ENCODE measurements at places on chromosomes 6 and 20. TPM values are rescaled to one million over a fixed set of nuclear protein-coding genes. Genes with fewer than 3 reads are reported as not detected.

The HAO1 gene
- total RNA-seq: not detected

DNA sequence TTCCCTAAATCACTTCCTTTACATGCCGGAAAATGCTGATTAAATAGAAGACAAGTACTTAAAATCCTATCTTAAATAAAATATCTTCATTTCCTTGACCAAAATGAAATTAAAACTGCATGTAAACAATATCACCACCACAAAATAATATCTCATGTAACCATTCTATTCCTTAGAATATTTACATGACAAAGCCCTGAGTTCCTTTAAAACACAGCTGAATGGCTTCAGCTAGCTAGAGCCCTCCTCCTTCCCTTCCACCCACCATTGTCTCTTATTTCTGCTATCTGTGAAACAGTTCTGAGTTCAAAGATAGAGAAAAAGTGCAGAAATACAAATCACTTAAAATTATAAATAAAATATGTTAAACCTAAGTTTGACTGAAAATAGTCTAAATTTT is 103.1 kb downstream of the HIVEP2 start:
- DNase-seq: no peak

GRCh38 chr20:10033905-10034650 is 709 bp upstream of the ANKEF1 start:
- no peak for DNase-seq

DNA sequence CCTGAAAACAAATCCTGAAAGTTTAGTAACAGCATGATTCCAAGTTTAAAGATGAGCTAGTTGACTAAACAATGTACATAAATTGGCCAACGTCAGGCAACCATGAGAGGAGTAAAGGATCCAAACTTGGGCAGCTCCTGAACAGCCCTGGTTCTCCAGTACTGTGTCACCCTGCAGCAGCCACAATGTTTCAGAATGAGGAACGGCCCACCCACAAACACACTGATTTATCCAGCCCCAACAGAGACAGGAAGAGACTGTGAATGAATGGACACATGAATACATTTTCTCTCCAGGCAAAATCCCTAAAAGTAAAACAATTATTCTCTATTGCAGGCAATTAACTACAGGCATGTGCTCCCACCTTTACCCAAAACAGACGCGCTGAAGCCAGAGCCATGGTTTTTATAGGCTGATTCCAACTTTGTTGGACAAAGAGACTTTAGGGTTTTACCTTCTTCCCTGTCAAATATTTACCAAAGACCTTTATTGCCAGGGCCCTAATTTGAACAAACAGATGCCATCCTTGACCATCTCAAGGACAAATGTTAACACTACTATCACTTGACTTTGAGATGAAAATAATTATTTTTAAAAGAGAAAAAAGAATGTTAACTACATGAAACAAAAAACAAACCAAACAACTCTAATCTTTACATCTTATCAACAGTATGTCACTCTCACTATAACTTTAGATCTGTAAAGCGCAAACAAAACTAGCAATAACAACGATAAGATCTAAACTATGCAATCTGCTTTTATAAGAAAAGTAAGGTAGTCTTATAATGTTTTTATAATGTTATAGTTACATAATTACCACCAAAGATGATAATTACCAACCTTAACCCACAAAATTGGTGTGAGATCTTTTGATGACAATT is 22.9 kb downstream of the CNKSR3 start:
- no peak for DNase-seq

DNA sequence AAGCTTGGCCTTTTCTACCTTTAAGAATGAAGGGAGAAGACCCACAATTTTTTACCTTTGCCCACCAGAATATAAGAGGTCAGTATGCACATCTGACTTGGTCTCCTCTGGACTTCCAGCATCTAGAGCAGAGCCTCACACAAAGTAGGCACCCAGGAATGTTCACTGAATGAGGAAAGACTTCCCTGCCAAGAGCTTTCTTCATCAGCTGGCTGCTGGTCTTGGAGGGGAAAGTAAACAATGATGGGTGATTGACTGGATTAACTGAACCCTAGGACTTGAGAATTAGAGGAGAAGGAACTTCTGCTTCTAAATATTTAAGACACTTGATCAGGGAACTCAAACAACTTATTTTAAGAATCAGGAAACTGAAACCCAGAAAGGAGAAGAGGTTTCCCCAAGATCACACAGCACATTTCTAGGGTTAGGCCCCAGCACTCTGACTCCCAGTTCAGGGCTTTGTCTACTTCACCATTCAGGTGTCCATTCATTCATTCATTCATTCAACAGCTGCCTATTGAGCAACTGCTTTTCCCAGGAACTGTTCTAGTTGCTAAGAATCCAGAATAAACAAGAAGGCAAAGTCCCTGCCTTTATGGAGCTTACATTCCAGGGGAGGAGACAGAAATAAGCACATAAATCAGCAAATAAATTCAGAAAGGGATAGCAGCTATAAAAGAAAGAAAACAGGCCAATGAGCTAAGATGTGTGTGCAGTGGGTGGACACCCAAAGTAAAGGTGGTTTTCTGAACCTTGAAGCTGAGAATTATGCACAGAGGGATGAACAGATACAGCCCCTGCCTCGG is 216.9 kb upstream of the LRFN2 start:
- no peak for DNase-seq

GRCh38 chr6:167706313-167707109 is 120.2 kb upstream of the AFDN start:
- DNase-seq: no peak
